ENCODE measurements at places on chromosomes 11 and 22. TPM values are rescaled to one million over a fixed set of nuclear protein-coding genes. Genes with fewer than 3 reads are reported as not detected.

The RANGAP1 gene
- total RNA-seq = 160 TPM

- no peak for DNase-seq
Observed at GRCh38 chr11:117097014-117097388, 1.2 kb downstream of the SIK3 start.

The SLC5A4 gene
- not detected for total RNA-seq

The GPHA2 gene
- total RNA-seq = 2.1 TPM

GRCh38 chr11:26953770-26954392, 40.0 kb upstream of the FIBIN start:
- DNase-seq = no peak

GRCh38 chr11:66268244-66268951, at the start of gene RAB1B:
RAB1B (plus strand) TSS chr11:66268639; CDS start chr11:66268680, 41 bp downstream.
- DNase-seq = peak; percentile 100

The OR2AT4 gene
- total RNA-seq = 0.11 TPM

- DNase-seq = peak; percentile 95
Observed at GRCh38 chr11:33449798-33450197, 192.6 kb downstream of the HIPK3 start.

The OR4P4 gene
- total RNA-seq = not detected

- no peak for DNase-seq
Observed at GRCh38 chr11:75921808-75922207, 106.8 kb downstream of the UVRAG start.

DNA sequence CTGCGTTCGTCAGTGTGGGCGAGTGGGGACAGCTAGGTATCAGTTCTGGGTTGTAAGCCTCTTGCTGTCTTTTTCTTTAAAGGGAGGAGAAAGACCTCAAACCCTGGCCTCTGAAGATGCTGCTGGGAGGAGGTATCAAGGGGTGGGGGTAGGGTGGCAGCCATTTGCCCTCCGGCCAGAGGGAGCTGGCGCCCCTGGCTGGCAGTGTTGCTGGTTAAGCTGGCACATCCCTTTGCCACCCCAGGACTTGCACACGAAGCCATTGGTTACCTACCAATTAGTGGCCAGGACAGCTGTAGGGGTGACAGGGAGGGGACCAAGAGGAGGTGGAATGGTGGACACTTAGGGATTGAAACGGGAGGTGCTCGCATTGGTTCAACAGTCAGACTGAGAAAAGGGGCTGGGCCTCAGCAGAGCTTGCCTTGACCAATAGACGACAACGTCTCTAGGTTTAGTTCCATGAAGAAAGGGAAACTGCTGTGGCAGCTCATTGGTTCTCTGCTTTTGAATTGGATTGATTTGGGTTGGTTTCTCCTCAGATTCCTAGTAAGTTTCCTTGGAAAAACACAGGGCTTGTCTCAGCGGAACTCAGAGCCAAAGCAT, 77.9 kb downstream of the ST3GAL4 start:
- DNase-seq = no peak

The PAK1 gene
- total RNA-seq = 80.0 TPM

The NTM gene
- not detected for total RNA-seq

GRCh38 chr22:25919452-25919851, 177.5 kb downstream of the MYO18B start:
- no peak for DNase-seq

GRCh38 chr11:123454060-123454651, 24.1 kb downstream of the GRAMD1B start:
- DNase-seq = peak; percentile 88

GRCh38 chr11:287821-288477, 977 bp upstream of the PGGHG start:
- DNase-seq = no peak

- peak; percentile 90 for DNase-seq
Observed at GRCh38 chr22:42959576-42960509, 55.1 kb downstream of the PACSIN2 start.

The NECTIN1 gene
- total RNA-seq = 17.6 TPM

DNA sequence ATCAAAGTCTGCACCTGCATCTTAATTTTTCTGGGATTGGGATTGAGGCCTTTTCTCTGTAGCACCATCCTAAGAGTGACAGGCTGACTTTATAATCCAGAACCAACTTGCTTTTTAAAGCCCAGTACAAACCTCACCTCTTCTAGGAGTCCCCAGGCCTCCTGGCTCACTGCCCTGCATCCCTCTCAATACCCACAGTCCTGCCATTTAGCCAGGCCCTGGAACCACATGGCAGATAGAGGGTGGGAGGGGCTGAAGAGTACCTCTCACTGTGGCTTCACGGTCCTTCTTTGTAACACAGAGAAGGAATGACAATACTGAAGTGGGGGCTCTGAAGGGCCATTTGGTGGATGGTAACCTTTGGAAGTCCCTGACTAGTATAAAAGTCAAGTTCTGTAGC, 63.5 kb upstream of the PHOX2A start:
- DNase-seq = no peak

DNA sequence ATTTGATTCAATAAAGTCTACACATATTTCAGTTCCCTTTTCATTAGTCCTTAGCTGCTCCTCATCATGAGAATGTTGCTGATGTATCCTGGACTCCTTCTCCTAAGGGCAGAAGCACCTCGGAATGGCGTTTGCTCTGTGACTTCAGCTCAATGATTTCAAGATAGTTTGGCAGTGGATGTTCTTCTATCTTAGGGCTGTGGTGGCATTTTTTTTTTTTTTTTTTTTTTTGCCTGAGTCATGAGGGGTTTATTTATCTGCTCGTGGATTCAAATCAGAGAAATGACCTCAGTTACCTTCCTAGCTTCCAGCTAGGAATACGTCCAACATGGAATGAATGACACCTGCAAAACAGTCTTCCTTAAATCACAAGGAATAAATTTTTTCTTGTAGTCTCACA, 220.0 kb upstream of the ZBED5 start:
- DNase-seq = no peak

DNA sequence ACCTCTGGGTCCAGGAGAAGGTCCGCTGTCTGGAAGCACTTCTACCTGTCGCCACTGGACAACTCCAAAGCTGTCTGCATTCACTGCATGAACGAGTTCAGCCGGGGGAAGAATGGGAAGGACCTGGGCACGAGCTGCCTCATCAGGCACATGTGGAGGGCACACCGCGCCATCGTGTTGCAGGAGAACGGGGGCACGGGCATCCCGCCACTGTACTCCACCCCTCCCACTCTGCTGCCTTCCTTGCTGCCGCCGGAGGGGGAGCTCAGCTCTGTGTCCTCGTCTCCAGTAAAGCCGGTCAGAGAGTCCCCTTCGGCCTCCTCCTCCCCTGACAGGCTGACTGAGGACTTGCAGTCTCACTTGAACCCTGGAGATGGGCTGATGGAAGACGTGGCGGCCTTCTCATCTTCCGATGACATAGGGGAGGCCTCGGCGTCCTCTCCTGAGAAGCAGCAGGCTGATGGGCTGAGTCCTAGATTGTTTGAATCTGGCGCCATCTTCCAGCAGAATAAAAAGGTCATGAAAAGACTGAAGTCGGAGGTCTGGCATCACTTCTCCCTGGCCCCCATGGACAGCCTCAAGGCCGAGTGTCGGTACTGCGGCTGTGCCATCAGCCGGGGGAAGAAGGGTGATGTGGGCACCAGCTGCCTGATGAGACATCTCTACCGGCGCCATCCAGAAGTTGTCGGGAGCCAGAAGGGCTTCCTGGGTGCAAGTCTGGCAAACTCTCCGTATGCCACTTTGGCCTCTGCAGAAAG, 31.0 kb downstream of the ZBED4 start:
- DNase-seq = no peak

Measured in PC-9 (cell line).